ENCODE measurements at places on chromosomes 1 and 21.

- no peak for DNase-seq
Observed at GRCh38 chr1:185595835-185596667, 138.1 kb upstream of the HMCN1 start.

DNA sequence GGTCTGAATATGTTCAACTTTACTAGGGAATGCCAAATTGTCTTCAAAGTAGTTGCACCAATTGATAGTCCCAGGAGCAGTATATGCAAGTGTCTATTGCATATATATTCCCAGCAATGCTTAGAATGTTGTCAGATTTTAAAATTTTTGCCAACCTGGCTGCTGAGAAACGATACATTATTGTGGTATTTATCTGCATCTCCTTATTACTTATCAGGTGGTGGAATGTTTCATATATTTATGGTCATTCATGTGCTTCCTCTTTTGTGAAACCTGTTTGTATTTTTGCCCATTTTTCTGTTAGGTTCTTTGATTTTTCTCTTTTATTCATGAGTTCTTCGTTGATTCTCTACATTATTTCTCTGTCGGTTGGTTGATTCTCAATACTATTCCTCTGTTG lies 39.5 kb downstream of the COLGALT2 start:
- no peak for DNase-seq

- no peak for DNase-seq
Observed at GRCh38 chr1:209661071-209661470, 8.8 kb upstream of the LAMB3 start.

GRCh38 chr1:245086389-245086969 lies 68.3 kb upstream of the KIF26B start:
- no peak for DNase-seq

- no peak for DNase-seq
Observed at GRCh38 chr1:60906039-60906438, 176.3 kb upstream of the NFIA start.

- DNase-seq: no peak
Observed at GRCh38 chr21:22363504-22363903, 1365.3 kb downstream of the NCAM2 start.

DNA sequence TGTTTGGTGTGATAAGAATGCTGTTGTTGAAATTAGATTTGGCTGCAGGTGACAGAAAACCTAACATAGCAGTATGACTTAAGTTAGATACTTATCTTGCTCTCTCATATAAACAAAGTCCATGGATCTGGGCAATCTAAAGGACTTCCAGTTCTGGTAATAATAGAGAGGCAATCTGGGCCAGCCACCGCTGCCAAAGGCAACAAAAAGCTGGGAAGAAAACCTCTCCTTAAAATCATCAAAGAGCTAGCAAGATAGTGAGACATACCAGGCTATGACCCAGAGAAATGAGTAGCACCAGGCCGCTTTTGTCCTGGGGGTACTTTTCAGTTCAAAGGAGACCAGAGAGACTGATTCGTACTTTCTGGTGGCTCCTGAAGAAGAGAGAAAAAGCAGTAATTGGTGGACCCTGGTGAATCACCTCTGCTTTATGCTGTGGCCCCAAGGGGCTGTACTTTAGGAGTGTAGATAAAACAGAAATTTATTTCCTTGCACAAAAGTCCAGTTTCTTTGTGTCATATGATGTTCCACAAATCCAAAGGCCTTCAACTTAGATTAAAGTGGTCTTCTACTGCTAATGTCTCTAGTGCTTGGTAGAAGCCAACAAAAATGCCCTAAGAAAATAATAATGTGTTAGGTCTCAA lies 125.4 kb downstream of the TBX19 start:
- no peak for DNase-seq

DNA sequence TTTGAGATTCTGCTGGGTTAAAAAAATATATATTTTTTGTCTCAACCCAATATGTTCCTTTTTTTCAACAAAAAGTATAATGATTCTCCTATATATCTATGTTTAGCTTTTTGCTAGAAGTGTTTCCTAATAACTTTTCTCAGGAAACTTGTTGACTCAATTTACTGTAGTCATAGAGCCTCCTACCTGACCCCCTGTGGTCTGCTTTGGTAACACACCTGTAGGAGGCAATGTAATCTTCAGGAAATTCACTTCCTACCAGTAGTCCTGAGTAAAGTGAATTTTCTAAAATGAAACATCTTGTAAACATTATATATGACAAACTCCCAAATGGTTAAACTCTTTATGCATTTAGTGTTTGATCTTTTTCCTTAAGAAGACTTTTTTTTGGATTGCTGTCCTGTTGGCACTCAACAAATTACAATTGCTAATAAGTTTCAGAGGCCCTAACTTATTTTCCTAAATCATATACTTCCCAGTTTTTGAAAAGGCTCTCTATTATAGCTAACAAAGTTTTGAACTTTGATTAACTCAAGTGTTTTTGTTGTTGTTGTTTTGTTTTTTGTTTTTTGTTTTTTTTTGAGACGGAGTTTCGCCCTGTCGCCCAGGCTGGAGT lies 118.3 kb downstream of the OLFML2B start:
- no peak for DNase-seq

DNA sequence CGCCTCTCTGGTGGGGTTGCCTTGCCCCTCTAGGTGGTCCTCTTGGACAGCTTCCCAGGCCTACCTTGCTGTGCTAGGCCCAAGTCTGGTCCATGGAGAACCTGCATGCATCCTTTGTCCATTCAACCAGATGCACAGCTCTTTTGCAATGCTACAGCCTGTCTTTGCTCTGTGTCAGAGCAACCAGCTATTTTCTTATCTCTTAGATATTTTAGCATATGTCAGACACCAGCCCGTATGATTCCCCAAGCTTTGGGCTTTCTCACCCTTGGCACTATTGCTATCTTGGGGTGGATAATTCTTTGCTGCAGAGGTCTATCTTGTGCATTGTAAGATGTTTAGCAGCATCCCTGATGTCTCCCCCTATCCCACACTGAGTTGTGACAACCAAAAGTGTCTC lies 32.3 kb downstream of the TNN start:
- no peak for DNase-seq

DNA sequence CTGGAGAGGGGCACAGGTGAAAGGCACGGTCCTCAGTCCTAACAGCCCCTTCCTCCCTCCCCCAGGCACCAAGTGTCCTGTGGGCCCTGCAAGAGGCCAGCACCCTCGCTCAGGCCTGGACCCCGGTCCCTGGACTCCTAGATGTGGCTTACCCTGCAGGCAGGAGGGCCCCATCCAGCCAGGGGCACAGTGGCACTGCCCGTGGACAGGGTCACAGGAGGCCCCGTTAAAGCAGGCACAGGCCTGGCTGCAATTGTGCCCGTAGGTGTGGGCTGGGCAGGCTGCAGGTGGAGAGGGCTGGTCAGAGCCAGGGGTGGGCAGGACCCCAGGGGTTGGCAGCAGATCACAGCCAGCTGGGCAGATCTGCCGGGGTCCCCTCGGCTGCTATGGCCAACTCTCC lies 44.5 kb downstream of the ARHGEF16 start:
- no peak for DNase-seq

DNA sequence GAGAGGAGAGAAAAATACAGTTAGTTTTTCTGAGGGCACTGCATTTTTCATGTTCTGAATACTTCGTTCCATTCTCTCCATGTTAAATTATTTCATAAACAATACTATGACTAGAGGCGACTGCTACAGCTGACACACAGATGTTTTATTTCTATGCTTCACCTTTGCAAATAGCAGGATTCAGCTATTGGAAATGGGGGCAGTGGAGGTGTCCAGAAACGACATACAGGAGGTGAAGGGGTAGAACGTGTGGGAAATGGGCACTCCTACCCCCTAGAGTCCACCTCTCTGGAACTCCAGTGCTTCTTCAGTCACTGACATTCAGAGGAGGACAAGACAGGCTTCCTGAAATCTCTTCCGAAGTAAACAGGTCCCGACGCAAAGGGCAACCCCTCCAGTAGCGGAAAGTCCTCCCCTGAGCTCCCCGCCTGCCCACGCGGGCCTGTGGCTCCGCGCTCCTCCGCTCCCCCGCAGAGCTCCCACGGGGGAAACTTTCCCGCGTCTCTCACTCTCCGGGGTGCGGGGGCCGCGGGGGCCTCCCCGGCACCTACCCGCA lies 480 bp downstream of the DPYD start:
- no peak for DNase-seq

All from NCI-H1417 treated with DMSO at 0.1 percent for 48 hours (cell line).